ENCODE measurements at places on chromosomes 1 and 21.

- DNase-seq: no peak
Measured at GRCh38 chr1:214418391-214418790, 133.0 kb downstream of the PTPN14 start.

DNA sequence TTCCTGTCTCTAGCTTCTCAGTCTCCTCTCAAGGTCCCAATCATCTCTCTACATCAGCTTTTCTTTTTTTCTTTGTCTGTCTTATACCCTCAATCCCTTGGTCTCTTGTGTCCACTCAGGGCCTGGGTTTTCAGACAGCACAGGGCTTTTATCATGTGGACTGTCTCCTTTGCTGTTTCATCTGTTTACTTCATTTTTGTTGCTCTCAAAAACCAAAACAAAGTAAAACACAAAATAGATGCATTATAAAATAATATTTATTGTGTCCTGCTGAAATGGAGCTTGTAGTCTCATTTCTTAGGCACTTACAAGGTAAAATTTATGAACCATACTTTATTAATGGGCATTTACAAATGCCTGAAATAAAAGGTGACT, 17.8 kb upstream of the SLAMF6 start:
- DNase-seq: no peak

DNA sequence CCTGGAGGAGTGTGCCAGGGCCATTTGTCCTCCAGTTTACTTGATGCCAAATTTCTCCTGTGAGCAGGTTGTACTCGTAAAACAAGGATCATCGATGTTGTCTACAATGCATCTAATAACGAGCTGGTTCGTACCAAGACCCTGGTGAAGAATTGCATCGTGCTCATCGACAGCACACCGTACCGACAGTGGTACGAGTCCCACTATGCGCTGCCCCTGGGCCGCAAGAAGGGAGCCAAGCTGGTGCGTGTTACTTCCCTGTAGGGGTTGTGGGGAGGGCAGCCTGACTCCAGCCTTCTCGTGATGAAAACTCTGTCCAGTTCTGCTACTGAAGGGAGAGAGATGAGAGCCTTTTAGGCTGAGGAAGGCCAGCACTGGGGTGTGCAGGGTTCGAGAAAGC, 2.2 kb downstream of the RPS8 start:
- DNase-seq: no peak

GRCh38 chr1:27341525-27342252, at the start of gene SYTL1:
Gene SYTL1 (plus strand): TSS chr1:27342022. CDS start chr1:27345335, 3,313 bp downstream.
- peak; percentile 78 for DNase-seq

GRCh38 chr1:163307479-163308171, 14.1 kb upstream of the NUF2 start:
- DNase-seq: no peak

DNA sequence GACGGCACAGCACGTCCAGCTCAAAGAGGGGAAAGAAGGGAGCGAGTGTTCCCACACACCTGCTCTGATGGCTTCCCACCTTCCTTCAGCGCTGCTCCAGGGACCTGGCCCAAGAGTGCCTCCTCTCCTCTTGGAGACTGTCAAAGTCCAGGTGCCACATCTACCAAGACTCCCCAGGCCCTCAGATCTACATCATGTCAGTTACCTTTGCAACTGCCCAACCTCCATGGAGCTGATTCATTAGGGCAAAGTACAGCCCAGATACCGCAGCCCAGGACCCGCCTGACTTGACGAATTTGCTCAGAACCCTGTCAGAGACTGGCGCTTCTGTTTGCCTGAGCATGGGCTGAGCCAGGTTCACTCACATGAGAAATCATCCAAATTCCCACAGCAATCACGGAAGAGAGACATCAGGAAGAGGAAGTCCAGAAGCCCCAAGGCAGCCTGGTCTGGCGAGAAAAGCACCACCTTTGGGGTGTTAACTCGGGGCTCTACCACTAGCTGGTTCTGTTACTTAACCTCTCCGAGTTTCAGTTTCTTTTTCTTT, at the start of gene SEC16B:
Gene SEC16B, minus strand, starts transcription at position 234 of the 547 bp plus-strand sequence. CDS start 2,077 bp downstream, outside the sequence.
- DNase-seq: no peak

DNA sequence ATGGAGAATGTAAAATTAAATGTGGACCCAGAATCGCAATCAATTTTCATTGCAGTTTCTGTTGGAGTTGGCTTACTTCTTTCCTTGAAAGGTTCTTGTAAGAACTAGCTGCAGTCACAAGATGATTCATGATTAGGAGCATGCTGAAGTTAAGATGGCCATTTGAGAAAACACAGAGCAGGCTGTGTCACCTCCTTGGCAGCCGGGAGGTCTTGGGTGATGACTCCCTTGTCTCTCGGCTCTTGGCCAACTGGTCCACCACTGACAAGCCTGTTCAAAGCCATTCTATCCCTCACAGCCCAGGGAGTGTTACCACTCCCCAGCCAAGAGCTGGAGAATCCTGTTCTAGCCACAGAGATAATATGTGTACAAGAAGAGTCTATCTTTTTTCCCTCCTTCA, 40.6 kb downstream of the OPTC start:
- DNase-seq: no peak

DNA sequence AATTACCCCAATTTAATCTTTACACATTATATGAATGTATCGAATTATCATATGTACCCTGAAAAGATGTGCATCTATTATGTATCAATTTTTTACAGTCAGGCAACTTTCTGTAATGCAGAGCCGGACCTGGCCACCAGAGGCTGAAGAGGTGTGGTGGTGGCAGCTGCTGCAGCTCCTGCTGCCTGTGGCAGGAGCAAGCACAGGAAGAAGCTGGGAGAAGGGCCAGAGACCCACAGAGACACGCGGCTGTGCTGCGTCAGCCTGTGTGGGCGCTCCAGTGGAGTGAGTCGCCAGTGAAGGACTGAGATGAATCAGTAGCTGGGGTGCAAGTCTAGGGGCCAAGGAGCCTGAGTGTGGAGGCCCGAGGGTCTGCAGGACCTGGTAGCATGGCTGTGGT, 74.3 kb upstream of the COG2 start:
- no peak for DNase-seq

- DNase-seq: no peak
Measured at GRCh38 chr1:27591622-27592021, 12.3 kb downstream of the AHDC1 start.

GRCh38 chr1:235622936-235623779, 26.4 kb downstream of the GNG4 start:
- DNase-seq: no peak

- no peak for DNase-seq
Measured at GRCh38 chr1:20847611-20848080, 60.5 kb upstream of the HP1BP3 start.

GRCh38 chr1:11720525-11720924, 15.4 kb upstream of the AGTRAP start:
- DNase-seq: no peak

- DNase-seq: no peak
Measured at GRCh38 chr21:45224189-45224938, 63.3 kb downstream of the POFUT2 start.

DNA sequence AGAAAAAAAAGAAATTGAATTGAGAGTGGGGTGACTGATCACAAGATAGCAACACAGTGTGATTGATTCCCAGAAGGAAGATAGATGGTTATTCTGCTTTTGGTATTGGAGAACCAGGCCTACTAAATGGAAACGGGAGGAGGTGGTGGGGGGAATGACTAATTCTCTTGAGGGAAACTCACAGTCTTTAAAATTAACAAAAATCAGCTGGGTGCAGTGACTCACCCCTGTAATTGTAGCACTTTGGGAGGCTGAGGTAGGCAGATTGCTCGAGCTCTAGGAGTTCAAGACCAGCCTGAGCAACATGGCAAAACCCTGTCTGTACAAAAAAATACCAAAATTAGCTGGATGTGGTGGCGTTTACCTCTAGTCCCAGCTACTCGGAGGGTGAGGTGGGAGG, 134.6 kb upstream of the PDE4B start:
- no peak for DNase-seq

- DNase-seq: no peak
Measured at GRCh38 chr1:183841550-183841949, 36.6 kb downstream of the RGL1 start.

DNA sequence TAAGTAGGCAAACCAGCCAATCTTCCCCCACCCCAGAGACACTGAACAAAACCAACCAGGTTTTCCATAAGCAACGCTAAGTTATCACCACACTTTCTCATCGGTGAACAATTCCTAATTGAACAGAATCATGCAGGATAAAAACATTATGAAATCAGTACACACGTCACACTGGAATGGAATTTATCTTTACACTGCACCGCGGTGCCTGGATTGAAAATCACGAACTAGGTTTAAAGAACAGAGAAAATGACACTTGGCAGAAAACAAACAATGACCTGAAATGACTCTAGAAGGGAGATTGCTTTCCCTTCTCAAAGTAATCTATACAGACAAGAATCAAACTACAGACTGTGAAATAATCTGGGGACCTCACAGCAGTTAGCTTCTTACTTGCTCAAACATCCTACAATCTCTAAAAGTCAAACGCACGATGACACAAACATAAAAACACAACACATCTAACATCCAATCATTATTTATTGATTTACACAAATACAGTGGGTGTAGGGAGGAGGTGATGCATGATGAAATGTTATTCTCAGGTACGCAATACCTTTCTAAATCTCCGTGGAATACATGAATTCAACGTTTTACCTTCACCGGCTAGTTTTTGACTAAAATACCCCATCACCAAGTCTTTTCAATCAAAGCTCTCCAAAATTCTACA, 1.9 kb downstream of the EIF4G3 start:
- DNase-seq: no peak

DNA sequence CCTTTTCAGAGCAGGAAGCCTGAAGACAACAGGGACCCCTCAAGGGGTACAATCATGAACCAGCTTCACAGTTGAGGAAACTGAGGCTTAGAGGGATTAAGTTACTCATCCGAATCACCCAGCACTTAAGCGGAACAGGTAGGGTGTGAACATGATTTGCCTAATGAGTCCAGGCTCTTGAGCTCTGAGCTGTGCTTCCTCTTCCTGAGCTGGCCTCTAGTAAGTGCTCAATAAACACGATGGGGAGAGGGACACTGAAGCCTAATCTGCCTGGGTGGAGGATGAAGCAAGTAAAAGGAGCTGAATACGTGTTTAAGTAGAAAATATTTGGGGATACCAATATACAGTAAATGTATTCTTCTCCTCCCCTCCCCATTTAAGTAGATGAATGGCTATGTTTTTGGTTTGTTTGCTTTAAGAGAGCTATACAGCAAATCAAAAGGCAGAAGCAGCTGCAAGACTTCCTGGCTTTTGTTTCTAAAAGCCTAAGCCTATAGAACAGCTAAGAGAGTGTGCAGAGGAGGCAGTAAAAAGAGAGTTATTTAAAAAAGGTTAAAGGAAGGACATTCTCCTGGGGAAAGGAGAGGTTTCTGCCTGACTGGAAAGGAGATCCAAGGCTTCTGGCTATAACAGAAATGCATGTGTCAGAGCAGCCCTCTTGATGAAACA, 20.5 kb downstream of the STPG1 start:
- no peak for DNase-seq

GRCh38 chr1:109213824-109214693, at the start of gene SARS1:
Gene SARS1 (plus strand): TSS chr1:109213918. CDS start chr1:109213993, 75 bp downstream.
- DNase-seq: peak; percentile 67

DNA sequence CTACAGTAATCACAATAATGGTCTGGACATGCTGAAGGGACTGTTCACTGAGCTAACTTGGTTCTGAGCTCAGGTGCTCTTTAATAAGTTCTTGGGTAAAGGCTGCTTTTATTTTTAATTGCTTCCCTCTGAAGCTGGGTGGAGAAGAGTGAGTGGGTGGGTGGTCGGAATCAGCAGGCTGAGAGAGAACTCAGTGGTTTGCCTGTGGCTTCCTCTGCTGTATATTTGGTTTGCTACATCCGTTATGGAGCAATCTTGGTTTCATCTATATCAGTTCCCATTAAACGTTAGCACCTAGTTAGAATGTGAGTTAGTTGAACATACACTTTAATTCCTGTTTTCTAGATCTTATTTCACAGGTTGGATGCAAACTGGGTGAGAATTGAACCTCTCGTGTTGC, 23.3 kb downstream of the CNIH4 start:
- no peak for DNase-seq

DNA sequence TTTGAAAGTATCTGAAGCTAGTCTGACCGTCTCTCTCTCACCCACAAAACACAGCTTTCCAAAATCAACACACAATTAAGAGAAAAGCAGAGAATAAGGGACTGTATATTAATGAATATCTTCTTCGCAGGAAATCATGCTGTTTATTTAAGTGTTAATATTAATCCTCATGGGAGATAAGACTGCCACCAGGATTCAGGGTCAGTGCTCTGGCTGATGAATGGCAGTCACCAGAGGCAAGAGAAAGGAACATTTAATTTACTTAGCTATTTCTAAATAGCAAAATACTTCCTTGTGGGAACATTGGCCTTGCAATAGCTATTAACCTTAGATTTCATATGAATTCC, 2.2 kb downstream of the SCYL3 start:
- DNase-seq: no peak

GRCh38 chr1:18927082-18927653, 24.8 kb upstream of the ALDH4A1 start:
- DNase-seq: no peak

DNA sequence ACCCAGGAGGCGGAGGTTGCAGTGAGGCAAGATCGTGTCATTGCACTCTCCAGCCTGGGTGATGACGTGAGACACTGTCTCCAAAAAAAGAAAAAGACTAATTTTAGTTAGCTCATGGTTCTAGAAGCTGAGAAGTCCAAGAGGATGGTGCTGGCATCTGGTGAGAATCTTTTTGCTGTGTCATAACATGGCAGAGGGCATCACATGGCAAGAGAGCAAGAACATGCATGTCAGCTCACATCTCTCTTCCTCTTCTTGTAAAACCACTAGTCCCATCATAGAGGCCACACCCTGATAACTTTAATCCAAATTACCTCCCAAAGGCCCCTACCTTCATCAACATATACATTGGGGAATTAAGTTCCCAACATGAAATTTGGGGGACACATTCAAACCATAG, 13.8 kb upstream of the CNN3 start:
- no peak for DNase-seq

- peak; percentile 68 for DNase-seq
Measured at GRCh38 chr1:181033799-181034451, at the start of gene MR1. Gene MR1 (plus strand): TSS chr1:181033983. CDS start chr1:181034008, 25 bp downstream.

- no peak for DNase-seq
Measured at GRCh38 chr1:97581614-97582051, 339.2 kb downstream of the DPYD start.

DNA sequence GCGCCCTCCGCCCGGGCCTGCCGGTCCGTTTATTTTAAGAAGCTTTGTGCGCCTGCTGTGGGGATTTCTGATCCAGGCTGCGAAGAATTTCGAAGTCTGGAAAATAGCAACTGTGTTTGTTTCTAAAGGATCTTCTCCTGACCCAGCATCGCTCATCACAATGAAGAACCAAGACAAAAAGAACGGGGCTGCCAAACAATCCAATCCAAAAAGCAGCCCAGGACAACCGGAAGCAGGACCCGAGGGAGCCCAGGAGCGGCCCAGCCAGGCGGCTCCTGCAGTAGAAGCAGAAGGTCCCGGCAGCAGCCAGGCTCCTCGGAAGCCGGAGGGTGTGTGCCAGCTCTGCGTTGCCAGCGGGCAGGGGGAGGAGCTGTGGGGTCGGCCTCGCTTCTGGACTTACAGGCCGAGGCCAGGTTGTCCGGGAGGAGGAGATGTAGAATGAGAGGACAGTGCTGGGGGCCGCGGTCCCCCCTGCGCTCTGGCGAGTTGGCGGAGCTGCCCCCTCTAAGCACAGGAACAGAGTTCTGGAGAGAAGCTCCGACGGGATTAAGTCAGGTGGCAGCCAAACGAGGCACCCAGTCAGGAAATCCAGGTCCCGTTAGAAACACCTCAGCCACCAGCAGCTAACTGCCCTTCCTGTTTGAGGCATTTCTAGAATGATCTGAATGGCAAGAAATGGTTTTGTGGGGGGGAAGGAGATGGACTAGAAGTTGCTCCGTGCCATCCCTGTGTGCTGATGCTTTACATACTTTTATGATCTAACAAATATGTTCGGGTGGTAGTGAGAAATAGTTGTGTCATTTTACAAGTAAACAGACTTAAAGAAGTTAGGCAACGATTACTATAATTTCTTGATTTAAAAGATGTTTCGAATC, 948 bp downstream of the TXLNA start:
- DNase-seq: peak; percentile 37

All from GM19239 (cell line).